Hematopoietic multipotent progenitor cell treated with erythropoietin and hydrocortisone succinate and interleukin-3 and kit ligand, for 6 days (in vitro differentiated cells): ENCODE measurements at places on chromosomes 3 and 15.

DNA sequence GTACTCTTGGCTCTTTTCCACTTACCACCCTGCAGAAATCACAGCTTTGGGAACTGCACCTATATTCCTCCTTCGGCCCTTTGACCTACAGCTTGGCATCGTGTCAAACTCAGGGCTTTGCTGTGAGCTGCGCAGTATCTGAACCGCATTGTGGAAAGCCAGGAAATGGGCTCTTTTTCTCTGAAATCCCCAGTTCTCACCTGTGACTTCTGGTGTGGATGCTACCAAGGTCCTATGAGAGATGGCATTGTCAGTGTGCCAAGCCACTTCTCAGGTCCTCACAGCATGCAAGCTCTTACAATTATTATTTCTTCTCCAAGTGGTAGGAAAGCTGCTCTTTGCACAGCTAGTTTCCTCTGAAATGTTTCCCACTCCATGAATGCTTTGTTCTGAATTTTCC lies 450.6 kb upstream of the TBL1XR1 start:
- no peak for DNase-seq

DNA sequence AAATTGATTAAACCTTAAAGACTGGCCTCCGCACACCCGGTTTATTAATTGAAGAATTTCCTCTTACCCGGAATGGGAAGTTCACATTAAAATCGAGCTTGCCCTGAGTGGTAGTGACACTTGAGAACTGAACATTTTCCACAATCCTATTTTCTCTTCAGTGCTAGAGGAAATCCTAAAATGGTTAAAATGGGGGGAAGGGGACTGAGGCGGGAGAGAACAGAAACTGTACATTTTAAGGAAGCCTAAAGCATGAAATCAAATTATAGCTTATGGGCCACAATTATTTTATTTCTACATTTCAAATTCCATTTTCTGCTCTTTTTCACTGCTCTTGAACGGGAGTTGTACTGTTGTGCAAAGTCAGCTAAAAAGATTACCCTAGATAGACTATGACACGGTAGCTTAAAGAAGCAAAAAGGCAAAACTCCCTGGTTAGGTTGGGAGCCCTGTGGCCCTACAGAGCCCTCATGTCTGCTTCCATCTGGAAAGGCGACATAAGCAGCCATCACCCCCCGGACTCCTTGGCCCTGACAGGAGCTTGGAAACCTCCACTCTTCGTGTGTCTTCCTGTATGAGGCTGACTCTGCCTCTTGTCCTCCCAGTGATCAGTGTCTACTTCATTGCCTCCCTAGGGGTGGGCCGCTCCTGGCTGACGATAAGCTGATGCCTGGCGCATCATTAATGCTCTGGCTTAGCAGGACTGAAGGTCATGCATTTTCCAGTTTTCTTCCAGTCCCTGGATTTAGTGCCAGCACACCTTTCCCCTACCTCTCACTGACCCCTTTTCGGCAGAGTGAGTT lies 79.3 kb downstream of the EEFSEC start:
- no peak for DNase-seq

DNA sequence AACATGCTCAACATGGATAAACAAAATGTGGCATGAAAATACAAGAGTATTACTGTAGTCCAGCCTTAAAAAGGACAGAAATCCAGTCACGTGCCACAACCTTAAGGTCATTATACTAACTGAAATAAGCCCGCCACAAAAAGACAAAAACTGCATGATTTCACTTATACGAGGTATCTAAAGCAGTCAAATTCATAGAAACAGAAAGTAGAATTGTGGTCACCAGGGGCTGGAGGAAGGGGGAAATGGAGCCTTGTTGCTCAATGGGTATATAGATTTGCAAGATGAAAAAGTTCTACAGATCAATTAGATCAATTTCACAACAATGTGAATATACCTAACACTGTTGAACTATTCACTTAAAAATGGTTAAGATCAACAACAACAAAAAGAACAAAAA lies 7.4 kb downstream of the GLB1 start:
- peak; percentile 39 for DNase-seq

DNA sequence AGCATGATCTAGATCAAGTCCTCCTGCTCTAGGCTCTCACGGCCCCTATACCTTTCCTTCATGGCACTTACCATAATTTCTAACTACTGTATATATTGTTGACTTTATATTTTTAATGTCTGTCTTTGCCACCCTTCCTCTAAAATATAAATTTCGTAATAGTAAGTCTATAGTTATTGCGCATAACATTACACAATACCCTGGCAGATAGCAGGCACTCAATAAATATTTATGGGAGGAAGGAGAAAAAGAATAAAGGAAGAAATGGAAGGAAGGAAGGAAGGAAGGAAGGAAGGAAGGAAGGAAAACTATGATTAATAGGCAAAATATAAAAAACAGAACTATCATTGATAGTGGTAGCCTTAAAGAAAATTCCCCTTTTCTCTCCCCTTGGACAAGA lies 190.3 kb upstream of the LMCD1 start:
- no peak for DNase-seq

GRCh38 chr3:64674591-64675076 lies 13.2 kb downstream of the ADAMTS9 start:
- DNase-seq, result no peak

DNA sequence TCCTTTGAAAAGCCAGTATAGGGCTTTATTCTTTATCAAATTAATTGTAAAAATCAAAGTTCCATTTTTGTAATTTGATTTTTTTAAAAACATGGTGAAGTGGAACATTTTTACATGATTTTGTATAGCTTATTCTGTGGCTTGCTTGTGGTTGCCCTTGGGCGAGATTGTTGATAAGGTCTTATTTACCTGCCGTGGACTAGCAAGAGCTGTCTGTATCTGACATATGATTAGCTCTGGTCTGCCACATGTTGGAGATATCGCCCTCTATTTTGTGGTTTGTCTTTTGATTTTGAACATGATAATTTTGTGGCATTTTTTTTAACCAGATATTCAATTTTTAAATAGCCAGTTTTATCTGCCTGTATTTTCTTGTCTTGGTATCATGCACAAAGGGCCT lies 844 bp downstream of the PRR23E start:
- DNase-seq, result peak; percentile 3

DNA sequence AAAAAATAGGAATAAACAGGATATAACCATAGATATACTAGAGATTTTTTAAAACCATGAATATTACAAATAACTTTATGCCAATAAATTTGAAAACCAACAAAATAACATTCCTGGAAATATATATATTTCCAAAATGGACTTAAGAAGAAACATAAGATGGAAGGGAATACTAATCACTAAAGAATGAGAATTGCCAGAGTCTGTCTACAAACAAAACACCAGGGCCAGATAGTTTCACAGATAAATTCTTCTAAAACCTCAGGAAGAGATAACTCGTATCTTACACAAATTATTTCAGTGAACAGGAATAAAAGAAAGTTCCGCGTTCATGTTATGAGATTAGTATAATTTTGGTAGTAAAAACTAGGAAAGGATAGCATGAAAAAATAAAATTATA lies 107.3 kb downstream of the HERC1 start:
- DNase-seq, result no peak

DNA sequence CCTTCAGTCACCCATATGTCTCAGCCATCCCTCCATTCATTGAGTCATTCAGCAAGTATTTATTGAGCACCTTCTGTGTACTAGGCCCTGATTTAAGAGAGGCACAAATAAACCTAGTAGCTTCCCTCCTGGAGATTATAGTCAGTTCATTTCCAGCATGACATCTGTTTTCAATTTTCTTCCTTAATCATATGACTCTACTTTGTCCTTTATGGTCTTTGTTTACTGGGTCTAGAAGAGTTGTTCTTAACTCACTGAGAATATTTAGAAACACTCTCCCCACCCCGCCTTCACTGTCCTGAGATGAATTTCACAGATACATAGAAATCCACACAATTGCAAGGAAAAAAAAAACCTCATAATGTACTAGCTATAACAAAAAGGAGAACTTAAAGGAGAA lies 44.8 kb upstream of the ADAMTS9 start:
- DNase-seq, result no peak

DNA sequence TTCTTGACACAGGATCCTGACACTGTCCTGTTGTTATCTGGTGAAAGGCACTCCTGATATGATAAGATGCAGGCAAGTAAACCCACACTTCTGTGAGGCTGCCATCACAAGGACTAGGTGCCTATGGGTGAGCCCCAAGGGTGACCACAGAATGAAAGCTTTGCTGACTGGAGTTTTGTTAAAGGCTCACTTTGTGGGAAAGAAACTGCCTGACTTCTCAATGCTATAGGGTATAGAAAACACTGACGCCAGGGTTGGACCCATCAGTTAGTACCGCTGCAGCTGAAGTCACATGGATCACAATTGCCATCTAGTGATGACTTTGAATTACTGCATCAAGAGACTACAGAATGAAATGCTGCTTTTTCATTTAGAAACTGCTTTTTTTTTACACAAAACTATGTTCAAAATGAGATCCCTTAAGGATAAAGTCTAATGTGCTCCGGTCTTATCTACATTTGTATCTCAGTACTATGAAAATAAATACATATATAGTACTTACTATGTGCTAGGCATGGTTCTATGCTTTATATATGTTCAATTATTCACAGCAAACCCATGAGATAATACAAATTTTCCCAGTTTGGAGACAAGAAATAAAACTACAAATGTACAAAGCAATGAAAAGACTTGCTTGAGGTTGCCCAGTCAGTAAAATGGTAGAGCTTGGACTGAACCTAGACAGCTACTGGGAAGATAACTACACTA lies 64.2 kb upstream of the CMSS1 start:
- DNase-seq, result peak; percentile 74

GRCh38 chr3:176766862-176767261 lies 430.4 kb downstream of the TBL1XR1 start:
- DNase-seq, result no peak

- no peak for DNase-seq
These were observed 11.9 kb downstream of the ARRDC4 start for GRCh38 chr15:97972366-97972765.

DNA sequence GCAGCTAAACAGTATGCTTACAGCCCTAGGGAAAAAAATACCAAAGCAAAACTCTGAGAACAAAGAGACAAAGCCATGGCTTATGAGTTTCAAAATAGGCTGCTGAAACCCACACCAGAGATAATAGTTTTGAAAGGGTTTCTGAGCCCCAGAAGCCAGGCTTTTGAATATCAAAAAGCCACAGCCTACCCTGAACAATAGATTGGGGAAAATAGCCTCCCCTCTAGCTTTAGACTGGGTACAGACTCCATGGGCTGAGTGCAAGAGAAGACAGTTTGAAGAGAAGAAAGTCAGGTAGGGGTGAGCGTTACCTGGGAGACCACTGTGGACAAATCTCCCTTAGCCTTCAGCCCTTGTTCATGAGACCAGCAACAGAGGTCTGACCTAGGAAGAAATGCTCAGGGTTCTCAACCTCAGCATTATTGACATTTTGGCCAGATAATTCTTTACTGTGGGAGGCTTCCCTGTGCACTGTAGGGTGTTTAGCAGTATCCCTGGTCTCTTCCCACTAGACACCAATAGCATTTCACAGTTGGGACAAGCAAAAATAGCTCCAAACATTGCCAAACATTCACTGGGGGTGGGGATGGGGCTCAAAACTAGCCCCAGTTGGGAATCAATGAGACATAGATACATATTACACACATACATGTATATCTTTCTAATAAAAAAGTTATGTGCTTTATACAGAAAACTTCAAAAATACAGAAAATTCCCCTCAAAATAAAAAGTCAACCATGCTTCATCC lies 11.6 kb upstream of the TAFA4 start:
- DNase-seq, result no peak

GRCh38 chr3:43291546-43291945 lies 5.2 kb downstream of the SNRK start:
- no peak for DNase-seq

- DNase-seq, result no peak
These were observed 34.1 kb downstream of the PML start for GRCh38 chr15:74028646-74029045.
